ENCODE measurements at places on chromosomes 13 and 19.

GRCh38 chr13:25910991-25911419 is 140.8 kb downstream of the SHISA2 start:
- DNase-seq = no peak

DNA sequence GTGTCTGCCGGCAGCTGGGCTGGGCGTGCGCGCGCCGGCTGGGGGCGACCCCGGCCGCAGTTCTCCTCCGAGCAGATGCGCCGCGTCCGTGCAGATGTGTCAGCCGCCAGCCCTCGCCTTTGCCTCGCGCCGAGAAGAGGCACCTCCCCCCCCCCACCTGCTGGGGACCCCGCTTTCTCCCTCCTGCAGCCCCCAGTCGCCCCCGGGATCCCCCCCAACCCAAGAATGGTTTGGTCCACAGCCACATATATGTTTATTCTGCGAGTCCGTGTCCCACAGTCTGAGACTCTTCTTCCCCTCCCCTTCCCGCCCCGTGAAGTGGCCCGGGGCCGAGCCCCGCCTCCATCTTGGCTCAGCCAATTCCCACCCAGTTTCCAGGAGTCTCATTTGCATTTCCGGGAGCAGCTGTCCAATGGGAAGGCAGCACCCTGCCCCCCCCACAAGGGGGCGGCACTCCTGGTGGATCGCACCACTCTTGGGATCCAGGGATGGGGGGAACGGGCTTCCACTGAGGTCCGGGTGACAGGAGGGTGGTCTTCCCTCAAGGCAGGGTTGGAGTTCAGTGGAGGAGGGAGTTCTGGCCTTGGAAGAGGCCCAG is 8.6 kb downstream of the ISOC2 start:
- DNase-seq = peak; percentile 75

GRCh38 chr19:58227964-58228584 is 640 bp upstream of the ZNF544 start:
- DNase-seq = no peak

- no peak for DNase-seq
These were observed 11.6 kb downstream of the WTIP start for GRCh38 chr19:34493038-34493648.

- no peak for DNase-seq
These were observed 1.8 kb downstream of the NXNL1 start for GRCh38 chr19:17458970-17459369.

DNA sequence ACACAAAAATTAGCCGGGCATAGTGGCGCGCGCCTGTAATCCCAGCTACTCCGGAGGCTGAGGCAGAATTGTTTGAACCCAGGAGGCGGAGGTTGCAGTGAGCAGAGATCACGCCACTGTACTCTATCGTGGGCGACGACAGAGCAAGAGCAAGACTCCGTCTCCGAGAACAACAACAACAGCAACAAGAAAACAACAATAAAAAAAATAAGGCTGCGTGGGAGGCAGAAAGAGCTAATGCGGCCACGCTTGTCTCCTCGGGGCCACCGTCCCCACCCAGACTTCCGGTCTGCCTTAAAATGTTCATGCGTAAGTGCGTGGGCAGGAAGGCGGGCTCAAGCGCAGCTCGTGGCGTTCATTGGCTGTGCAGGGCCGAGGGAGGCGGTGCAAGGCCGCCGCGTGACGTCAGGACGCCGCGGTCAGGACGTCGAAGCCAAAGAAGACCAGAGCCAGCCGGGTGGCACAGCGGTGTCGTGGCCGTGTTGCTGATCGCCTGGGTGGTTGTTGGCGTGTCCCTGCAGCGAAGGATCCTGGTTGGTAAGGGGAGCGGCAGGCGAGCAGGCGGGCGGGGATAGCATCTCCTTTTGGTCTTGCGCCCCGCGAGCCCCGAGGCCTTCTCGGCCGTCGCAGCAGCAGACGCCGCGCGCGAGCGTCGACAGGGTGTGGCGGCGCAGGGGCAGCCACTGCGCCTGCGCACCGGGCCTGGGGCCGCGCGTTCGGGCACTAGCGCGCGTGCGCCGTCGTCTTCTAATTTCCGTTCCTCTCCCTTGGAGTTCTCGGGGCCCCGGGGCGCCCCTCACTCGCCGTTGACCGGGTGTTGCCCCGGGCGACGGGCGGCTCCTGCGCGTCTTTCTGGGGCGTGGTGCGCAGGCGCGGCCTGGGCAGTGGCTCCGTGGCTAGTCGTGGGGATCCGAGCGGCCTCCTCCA is at the start of gene LENG8:
Gene LENG8, plus strand, starts transcription at position 426 of the 927 bp plus-strand sequence. CDS start 2,146 bp downstream, outside the sequence.
- peak; percentile 87 for DNase-seq

- no peak for DNase-seq
These were observed 28.3 kb downstream of the ELAVL1 start for GRCh38 chr19:7977021-7977722.

DNA sequence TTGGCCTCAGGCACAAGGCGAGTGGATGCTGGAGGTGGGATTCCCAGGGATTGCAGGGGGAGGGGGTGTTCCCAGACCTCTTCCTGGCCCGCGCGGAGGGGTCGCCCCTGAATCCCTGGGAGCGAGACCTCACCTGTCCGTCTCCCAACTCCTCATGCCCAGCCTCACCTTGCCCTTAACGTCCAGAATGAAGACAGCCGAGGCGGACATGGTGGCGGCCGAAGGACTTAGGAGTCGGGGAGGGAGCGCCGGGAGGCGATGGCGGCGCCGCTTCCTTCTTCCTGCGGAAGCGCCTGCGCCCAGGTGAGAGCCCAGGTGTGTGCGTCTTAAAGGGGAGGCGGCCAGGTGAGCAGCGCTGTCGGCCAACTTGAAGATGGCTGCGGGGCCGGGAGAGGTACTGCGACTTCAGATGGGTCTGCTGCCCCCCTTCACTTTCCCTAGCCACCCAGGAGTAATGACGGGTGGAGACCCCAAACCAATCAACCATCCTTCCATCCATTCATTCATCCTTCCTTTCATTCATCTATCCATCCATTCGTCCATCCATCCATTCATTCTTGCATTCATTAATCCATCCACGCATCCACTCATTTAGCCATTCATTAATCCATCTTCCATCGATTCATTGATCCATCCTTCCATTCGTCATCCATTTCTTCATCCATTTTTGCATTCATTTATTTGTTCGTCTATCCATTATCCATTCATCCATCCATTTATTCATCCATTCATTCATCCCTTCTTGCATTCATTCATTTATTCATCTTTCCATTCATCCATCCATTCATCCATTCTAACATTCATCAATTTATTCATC is at the start of gene AP1M2:
Gene AP1M2, minus strand, starts transcription at position 291 of the 817 bp plus-strand sequence. Its CDS starts 81 bp downstream, at position 210.
- no peak for DNase-seq

DNA sequence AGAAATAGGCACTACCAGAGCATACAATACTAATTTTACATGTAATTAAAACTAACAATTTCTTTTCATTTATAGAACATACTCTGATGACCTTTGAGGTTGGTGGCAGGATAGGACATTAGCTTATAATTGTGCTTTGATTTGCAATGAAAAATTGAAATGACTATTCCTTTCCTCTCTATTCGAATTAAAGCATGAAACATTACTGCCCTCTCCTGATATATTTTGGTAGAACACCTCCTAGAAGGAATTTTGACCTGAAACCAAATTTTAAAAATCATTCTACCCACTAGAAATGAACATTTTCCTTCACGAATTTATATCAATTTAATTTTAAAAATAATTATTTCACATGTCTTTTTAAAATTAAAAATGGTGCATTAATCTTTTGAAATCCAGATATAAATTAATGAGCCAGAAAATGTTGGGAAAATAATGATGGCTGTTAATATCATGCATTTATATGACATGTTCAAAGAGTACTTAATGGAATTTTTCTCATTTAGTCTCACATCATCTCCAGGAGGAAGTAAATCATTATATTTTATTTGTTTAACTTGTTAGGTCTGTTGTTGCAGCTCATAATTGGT is 556.3 kb upstream of the ARGLU1 start:
- DNase-seq = no peak

GRCh38 chr19:10001899-10002298 is 8.4 kb downstream of the COL5A3 start:
- no peak for DNase-seq

DNA sequence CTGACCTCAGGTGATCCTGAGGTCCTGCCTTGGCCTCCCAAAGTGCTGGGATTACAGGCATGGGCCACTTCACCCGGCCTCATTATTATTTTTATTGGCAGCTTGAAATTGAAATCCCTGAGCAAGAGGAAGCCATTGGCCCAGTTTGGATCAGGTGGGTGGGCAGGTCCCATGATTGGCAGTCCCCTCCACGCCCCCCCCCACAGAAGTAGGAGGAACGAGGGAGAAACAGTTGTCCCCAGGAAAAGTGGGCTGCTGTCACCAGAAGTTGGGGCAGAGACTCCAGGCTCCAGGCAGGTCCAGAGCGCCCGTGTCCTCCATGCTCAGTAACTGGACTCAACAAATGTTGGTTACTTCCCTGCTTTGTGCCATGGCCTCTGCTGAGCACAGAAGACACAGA is 70.4 kb downstream of the SIPA1L3 start:
- no peak for DNase-seq

- DNase-seq = no peak
These were observed 706.4 kb upstream of the SLC10A2 start for GRCh38 chr13:103772576-103772975.

Data from cerebellar nuclear complex (tissue), 1 donor.